ENCODE measurements at places on chromosomes 6 and 20.

GRCh38 chr6:162306616-162307015 is 420.9 kb downstream of the PRKN start:
- DNase-seq, result no peak

DNA sequence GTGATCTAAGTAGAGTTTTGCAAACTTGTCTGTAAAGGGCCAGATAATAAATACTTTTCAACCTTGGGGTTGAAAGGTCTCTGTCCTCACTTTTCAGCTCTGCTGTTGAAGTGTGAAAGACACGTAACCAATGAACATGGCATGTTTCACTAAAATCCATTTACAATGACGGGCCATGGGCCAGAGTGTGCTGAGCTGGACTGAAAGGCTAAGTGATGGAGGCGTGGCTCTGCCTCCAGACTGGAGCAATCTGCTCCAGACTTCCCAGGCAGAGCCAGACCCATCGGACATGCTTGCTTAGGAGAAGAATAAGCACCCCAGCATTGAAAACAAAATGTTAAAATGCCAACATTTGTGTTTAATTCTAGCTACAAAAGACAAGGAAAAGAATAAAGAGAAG is 41.4 kb downstream of the SCAND1 start:
- DNase-seq, result no peak

DNA sequence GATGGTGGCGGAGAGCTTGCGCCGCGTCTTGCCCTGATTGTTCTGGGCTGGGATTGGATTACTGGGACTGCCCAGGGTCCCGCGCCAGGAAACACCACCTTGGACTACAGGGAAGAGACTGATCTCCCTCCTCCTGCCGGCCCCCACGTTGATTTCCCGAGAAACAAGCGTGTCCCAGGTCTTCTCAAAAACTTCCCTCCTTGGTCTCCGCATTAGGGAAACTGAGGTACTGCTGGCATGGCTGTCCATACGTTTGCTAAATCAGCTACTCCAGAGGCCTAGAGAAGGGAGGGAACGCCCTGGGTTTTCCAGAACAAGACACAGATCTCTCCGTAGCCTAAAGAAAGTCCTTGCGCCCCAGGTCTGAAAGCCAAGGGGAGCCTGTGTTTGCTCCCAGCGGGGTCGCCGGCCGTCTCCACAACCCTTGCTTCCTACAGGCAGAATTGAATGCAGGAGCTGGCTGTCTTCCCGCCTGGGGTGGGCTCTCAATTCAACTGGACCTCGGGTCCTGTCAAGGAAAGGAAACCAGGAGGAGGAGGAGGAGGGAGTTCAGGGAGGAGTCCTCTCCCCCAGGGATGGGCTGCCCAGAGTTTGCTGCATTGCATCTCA is 29.2 kb downstream of the TFAP2A start:
- peak; percentile 24 for DNase-seq

DNA sequence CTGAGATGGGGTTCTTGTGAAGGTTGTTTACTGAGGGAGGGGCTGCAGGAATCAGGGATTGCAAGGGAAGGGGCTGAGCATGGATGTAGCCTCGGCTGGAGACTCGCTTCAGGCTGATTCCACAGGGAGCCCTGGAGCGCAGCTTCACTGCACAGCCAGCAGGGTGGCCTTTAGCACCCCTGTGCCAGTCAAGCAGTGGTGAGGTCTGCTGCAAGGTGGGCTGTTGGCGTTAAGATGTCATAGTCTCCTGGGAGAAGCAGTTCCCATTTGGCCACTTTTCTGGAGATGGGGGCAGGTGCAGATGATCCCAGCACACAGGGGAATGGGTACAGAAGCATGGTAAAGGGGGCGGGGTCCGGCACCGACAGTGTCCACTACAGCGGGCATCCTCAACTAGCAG is 126.3 kb downstream of the TOX2 start:
- no peak for DNase-seq

DNA sequence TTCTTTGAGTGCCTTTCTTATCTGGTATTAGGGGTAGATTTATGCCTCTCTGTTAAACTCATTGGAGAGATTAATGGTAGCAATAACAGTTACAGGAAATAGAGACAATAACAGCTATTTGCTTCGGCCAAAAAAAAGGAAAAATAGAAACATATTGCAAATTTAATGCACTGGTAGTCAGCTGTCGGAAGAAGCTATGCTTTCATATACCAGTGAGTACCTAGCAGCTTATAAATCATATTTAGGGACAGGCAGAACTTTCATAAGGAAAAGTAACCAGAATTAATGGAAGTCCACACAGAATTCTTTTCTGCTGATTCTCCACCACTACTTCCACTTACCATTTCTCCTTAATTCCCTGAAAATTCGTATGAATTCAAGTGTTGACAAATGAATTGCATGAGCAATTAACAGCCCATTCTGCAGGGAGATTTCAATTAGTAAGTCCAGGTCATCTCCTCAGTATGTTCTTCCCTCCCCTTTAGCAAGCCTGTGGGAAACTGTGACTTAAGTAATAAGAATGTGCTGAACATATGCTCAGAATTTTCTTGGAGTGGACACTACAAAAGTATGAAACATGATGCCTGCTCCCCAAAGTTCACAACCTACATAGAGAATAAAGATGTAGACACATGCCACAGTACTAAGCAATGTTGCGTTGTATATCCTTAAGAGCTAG is 196.7 kb upstream of the KCNQ5 start:
- DNase-seq, result no peak

DNA sequence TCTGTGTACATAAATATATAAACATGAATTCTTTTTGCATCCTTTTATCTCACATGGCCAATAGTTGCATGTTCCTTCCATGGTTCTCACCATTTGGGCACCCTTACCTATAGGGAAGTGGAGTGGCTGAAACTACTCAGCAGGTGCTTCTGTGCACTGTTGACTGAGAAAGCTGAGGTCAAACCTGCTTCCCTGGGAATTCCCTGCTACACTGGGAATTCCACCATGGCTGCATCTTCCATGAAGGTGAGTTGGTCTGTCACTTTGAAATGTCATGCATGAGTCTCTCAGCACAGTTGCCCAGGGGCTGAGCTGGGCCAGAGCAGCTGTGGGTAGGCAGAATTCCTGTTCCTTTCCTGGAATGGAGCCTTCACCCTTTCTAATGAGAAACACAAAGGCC is 193.8 kb upstream of the PRSS16 start:
- no peak for DNase-seq

DNA sequence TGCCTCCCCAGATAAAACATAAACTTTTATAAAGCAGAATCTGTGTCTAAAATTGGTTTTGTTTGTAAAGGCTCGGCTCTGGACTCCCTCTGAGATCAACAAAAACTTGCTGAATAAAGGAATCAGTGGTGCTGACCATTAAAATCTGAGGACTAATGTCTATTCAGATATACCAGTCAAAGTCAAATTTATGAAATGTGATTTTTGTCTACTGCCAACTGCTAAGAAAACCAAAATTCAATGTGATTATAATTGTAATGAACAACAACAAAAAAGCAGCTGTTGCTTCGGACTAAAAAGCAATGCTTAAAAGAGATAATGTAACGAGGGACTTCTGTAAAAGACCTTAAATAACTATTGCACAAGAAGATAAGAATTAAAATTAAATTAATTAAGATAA is 26.6 kb downstream of the PRKN start:
- DNase-seq, result no peak

Measured in neuronal stem cell (in vitro differentiated cells).